ENCODE measurements at places on chromosomes 6 and 20. TPM values are rescaled to one million over a fixed set of nuclear protein-coding genes. Genes with fewer than 3 reads are reported as not detected.

BEND3 gene
- total RNA-seq, result 0.82 TPM

ZC2HC1B gene
- total RNA-seq, result not detected

OTOR gene
- not detected for total RNA-seq

MRPS18A gene
- total RNA-seq, result 26.1 TPM

AGER gene
- total RNA-seq, result 23.5 TPM

ROS1 gene
- not detected for total RNA-seq
